Stimulated activated CD8-positive, alpha-beta memory T cell treated with anti-CD3 and anti-CD28 coated beads, Interleukin-4, amount 100 ng/mL, for 4 hours (primary cell): ENCODE measurements at places on chromosomes 3 and 15.

GRCh38 chr3:102085431-102086176 is 236.3 kb downstream of the NFKBIZ start:
- no peak for DNase-seq

DNA sequence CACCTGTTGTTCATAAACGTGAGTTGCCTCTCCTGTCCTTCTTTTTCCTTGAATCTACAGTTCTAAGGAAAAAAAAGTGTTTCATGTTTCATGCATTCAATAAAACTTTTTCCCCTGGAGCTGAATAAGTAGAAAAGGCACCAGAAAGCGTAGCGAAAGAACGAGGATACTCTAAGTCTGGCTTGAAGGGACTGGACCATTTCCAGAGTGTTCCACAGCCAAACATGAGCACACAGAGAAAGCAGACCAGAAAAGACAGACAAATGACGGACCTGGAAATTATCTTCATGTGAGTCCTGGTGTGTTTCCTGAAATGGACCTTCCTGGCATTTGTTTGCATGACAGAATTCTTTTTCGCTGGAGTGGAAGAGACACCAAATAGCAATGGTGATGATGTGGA is 204.7 kb downstream of the SV2B start:
- no peak for DNase-seq

- no peak for DNase-seq
These were observed 37.4 kb downstream of the KLHL25 start for GRCh38 chr15:85757073-85757938.

DNA sequence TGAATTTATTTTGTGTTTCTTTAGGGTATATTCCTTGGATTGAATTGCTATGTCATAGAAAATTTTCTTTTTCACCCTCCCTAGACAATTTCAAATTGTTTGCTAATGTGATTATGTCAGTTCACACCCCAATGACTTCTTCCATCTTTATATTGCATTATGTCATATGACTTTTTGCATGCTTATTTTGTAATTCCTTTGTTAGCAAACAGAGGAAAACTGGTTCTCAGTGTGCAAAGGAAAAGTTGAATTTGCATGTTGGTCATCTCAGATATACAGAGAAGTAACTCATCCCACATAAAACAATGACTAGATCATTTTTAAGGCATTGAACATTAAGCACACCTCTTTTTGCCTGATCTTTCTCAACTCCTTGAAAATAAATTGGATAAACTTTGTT is 3.3 kb upstream of the RNF13 start:
- DNase-seq = no peak

DNA sequence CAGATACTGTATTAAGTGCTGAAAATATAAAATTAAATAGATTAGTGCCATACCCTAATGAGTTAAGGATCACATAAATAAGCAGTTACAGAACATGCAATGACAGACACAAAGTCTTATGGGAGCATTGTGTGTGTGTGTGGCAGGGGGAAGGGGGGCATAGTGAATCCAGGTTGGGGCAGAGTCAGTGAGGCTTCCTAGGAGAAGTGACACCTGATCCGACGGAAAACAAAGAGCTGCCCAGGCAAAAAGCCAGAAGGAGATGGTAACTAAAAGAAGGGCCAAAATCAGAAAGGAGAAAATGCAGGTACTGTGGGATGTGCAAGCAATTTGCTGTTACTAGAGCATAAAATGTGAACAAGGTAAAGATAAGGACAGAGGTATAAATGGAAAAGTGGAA is 80.1 kb upstream of the CHRM5 start:
- DNase-seq = no peak

GRCh38 chr15:31472636-31473384 is 146.2 kb downstream of the KLF13 start:
- DNase-seq = no peak

- no peak for DNase-seq
These were observed 233.3 kb downstream of the OPA1 start for GRCh38 chr3:193826159-193826795.

DNA sequence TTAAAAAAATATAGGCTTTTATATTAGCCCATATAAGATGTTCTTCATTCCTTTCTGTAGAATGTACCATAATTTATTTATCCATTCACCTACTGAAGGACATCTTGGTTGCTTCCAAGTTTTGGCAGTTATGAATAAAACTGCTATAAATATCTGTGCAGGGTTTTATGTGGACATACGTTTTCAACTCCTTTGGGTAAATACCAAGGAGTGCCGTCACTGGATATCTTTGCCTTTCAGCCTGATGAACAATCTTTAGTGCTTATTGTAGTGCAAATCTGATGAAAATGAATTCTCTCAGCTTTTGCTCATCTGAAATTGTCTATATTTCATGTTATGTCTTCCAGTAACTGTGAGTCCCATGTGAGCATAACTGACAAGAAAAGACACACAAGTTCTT is 26.6 kb upstream of the BLM start:
- DNase-seq = no peak

GRCh38 chr3:45273681-45274515 is 47.8 kb upstream of the TMEM158 start:
- DNase-seq = no peak

DNA sequence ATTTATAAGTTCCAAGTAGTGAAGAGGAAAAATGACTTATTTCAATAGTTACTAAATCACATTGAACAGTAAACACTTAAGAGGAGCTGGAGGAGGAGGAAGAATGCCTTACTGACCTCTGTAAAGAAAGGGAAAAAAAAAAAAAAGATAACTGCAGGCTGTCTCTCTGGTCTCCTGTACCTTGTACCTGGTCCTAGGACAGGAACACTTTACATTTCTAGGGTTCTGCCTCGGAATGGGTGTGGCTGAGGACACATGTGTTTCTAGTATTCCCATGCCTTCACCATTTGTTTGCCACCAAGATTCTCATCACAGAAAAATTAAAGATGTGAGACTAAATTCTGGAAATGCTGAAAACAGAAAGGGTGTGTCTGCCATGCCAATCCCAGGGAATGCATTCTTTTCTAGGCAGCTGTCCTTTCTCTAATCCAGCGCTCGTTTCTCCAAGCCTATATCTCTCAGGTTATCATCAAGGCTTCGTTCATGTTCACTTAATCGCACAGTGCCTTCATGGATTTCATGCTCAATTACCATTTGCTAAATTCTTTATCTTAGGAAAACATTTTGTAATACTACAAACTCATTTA is 1208.3 kb downstream of the OTOL1 start:
- no peak for DNase-seq

DNA sequence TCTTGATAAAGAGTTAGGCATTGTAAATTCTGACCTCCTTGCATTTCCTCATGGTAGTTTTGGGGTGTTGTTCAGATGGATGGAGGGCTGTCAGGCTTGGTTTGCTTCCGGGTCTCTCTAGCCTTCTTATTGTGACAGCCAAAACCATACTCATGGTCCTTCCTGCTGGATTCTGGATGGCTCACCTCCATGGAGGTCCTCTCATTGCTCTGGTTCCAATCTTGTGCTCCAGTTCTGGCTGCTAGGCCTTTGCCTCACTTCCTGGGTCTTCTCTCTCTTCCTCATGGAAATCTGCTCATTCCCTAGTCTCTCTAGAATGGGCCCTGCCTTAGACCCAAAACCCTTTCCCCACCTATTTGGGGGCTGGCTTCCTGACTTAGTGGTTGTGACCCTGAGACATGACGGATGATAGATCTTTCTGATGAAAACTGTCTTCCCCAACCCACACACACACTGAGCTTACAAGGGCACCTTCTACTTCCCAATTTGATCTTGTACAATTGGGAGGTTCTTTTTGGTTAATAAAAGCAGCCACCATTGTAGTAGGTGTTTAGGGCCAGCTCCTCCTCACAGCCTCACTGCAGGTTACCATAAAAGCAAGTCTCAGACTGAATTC is 66.2 kb upstream of the XCR1 start:
- no peak for DNase-seq

DNA sequence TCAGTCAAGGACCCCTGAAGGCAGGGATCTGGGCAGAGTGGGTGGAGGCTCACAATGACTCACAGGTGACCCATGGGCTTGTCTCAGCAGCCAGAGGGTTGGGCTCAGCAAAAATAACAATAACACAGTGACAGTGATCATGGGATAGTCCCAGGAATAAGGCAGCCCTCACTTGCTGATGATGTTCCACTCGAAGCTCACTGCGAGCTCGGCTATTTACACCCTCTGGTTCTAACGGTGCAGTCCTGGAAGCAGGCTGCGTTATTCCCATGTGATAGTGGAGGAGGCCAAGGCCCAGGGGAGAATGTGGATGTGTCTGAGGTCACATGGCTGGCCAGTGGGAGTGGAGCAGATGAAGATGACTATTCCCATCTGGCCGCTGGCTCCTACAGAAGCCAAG is 16.2 kb downstream of the CCDC33 start:
- DNase-seq = no peak

GRCh38 chr3:114863848-114864247 is 283.2 kb downstream of the ZBTB20 start:
- no peak for DNase-seq

DNA sequence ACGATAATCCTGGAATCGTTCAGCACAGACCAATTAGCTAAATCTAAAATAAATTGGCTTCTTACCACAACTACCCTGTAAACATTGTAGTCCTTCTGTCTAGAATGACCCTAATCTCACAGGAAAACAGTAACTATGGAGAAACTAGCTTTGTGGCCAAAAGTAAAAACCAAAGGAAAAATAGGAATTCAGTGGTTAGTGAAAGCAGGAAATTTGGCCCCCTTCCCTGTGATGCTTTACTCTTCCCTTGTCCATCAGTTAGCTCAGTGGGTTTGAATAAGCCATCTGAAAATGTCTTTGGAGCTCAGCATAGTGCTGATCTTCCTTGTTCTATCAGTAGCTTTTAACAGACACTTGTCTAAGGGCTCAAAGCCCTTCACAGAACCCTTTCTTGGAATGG is 1.6 kb downstream of the NMD3 start:
- DNase-seq = no peak

- no peak for DNase-seq
These were observed 199.6 kb upstream of the CHRM5 start for GRCh38 chr15:33768670-33769190.

DNA sequence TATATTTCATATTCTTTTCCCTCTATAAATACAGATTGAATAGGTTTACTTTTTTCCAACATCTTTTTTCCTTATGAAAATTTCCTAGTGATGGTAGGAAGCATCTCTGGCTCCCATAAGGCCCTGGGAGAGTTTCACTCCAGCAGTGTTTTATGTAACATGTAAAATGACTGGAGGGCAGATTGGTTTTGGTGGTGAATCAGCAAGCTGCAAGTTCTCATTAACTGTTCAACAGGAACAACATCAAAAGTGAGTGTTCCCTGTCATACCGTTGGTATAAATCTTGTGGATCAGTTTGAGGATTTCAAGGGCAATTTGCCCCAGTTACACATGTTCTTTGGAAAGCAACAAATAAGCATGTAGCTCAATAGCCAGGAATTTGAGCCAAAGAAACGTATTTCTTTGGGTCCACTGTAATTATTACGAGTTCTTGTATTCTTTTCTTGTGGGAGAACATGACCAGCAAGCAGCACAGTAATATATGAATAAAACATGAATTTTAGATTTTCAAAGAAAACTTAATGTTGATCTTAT is 345.7 kb downstream of the SV2B start:
- DNase-seq = no peak

- DNase-seq = no peak
These were observed 64.2 kb upstream of the TMEM115 start for GRCh38 chr3:50423543-50423942.

- DNase-seq = no peak
These were observed at the start of gene GPR156 for GRCh38 chr3:120284747-120285507. GPR156 (minus strand) TSS chr3:120285222; CDS start chr3:120244098, 41,124 bp downstream.

- no peak for DNase-seq
These were observed 80.0 kb upstream of the SPATA16 start for GRCh38 chr3:173221010-173221409.
